Activated T-helper 9 cell treated with anti-CD3 and anti-CD28 coated beads, Interleukin-2, amount 50 U/mL, for 16 hours (primary cell): ENCODE measurements at places on chromosomes 1 and 21.

- no peak for DNase-seq
Measured at GRCh38 chr1:238898856-238899255, 487.5 kb upstream of the CHRM3 start.

DNA sequence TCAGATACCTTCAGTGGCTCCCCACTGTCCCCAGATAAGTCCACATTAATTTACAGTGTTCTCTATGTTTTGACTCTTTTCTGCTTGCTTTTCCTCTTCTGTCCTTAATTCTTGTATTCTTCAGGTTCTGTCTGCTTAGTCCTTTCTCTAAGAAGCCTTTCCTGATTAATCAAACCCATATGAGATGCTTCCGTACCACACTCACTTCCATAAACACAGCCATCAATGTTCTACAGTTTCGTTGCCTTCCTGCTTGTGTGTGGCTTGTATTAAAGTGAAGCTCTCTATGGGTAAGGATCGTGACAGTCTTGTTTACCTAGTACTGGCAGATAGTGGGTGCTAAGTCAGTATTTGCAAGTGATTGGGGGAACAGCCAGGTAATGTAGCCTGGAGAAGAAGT, 75.9 kb downstream of the PRDM2 start:
- no peak for DNase-seq

DNA sequence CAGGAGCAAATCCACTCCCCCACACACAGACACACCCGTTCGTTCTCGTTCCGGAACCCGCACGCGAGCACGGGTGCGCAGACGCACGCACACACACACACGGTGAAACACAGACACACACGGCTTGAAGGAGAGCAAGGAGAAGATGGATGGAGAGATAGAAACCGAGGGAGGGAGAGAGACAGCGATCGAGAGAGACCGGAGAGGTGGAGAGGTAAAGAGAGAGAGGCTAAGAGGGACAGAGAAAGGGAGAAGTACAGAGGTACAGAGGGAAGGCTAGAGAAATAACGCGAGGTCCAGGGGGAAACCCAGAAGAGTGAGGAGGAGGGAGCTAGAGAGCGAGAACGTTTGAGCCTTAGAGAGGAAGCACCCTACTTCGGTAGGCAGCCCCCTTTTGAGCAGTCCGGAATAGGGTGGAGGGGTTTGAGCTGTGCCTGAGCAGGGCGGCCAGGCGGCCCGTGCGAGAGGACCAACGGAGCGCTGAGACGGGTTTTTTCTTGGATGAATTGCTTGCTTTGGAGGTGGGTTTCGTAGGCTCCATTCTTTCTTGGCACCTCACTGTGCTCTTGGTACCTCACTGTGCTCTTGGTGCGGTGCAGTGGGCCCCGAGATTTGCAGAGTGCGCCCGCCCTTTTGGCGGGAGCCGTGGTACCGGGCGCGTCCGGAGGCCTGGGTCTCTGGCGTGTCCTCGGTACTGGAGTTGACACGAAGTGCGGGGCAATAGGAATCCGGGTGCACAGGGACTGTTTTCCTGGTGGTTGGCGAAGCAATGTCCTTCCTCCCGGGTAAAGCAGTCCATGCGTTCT, 88.4 kb upstream of the RHOU start:
- DNase-seq: no peak

GRCh38 chr1:243946253-243946652, 96.2 kb upstream of the AKT3 start:
- no peak for DNase-seq

DNA sequence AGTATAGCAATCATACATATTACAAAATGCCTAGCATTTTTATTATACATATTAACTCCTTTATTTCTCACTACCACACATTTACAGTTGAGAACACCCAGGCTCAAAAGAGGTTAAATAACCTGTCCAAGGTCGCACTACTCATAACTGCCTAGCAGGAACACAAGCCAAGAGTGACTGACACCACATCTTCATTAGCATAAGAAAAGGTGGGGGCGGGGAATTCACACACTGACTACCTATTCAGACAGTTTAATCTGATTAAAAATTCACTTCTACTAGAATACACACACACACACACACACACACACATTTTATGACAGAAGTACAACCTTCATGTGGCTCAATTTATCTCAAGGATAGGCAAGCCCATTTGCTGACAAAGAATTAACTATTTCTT, 77.8 kb upstream of the CACHD1 start:
- DNase-seq: no peak

DNA sequence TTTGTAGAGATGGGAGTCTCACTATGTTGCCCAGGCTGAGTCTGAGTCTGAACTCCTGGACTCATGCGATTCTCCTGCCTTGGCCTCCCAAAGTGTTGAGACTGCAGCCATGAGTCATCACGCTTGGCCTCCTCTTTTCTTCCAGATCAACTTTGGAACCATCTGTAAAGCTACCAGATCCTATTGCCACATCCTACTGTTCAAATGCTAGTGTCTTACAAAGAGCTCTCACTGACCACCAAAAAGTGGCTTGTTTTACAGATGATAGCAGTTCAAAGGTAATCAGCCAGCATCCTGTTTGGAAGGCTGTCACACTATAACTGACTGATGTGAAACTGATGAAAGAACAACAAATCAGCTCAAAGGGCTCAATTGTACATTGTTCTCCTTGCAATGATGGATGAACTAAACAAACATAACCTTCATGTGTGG, 221.6 kb downstream of the AKT3 start:
- no peak for DNase-seq
